Immature natural killer cell (primary cell): ENCODE measurements at places on chromosomes 7 and 10.

GRCh38 chr7:143936087-143937009 is 1.3 kb downstream of the OR2F2 start:
- DNase-seq = no peak

DNA sequence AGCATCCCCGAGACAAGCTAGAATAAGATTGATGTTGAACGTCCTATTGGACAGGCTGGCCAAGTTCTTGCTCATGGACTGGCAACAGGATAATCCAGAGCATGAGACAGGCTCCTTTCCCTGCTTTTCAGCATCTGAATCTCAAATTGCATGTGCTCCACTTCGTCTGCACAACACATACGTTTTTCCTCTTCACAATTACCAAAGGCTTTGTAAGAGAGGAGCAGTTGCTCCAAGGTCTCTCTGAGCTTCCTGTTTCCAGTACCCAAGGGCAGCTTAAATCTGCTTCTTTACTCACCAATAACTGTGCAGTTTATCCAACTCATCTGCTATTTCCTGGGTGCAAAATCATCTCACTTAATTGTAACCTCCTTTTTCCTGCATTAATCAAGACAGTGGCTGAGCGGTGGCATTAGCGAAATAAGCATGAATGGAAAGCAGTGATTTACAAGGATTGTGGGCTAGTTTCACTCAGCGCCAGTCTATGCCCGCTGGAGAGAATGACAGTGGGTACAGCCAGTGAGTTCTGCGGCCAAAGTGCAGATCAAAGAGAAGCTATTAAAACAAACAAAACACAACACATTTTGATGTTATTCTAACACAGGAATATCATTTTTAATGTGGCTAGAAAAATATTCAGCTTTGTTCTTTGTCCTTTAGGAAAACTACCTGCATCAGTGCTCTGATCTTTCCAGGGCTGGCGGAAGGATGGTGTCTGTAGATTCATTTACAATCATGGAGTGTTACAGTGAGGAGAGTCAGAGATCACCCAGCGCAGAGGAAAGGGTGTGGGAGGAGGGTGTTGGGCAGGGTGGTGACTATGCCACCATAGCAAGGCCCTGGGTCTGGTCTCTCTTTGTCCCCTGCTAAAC is 79.8 kb downstream of the CHN2 start:
- no peak for DNase-seq

DNA sequence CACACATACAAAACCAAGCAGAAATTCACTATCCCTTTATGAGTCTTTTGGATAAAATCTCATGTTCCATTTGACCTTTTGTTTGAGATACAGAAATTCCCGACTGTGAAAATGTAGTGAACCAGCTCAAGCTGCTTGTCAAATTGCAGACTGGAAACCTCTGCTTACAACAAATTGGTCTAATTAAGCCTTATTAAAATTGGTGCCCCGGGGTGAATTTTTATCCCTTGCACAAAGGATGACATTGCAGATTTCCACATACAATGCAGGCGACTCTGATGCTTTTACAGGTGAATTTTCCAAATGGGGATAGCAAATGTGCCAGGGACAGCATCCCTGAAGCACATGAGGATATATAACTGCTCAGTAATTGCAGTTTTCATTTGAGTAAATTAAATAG is 257.3 kb downstream of the BMPER start:
- no peak for DNase-seq

GRCh38 chr7:37816922-37817590 is 31.3 kb upstream of the NME8 start:
- no peak for DNase-seq

DNA sequence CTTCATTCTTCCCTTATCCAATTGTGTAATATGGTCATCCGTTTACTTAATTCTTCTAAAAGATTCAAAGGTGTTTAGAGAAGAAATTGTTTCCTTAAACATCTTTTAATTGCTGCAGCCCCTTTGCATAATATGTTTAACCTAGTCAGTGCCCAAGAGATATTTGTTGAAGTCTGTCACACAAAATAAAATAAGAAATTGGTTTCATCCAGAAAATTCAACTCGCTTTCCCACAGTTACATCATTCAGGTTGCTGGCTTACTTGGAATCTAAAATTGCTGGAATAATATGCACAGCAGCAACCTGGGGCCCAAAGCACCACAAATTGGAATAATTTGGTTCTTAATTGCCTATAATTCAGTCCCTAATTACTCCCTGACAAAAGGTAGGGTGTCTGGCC is 155.1 kb upstream of the ETV1 start:
- DNase-seq = no peak

DNA sequence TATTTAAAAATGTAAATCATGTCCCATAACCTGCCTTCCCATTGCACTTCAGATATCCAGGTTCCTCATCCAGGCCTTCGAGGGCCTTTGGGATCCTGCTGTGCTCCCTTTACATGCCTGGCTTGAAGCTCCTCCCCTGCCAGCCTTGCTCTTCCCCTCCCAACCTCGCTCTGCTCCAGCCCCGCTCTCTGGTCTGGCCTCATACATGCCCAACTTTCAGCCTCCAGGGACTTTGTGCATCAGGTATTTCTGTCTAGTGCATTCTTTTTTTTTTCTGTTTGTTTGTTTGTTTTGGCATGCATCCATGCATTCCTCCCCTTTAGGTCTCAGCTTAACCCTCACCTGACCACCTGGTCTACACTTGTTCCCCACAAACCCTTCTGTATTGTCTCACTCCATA is 160.3 kb downstream of the SNX10 start:
- no peak for DNase-seq

DNA sequence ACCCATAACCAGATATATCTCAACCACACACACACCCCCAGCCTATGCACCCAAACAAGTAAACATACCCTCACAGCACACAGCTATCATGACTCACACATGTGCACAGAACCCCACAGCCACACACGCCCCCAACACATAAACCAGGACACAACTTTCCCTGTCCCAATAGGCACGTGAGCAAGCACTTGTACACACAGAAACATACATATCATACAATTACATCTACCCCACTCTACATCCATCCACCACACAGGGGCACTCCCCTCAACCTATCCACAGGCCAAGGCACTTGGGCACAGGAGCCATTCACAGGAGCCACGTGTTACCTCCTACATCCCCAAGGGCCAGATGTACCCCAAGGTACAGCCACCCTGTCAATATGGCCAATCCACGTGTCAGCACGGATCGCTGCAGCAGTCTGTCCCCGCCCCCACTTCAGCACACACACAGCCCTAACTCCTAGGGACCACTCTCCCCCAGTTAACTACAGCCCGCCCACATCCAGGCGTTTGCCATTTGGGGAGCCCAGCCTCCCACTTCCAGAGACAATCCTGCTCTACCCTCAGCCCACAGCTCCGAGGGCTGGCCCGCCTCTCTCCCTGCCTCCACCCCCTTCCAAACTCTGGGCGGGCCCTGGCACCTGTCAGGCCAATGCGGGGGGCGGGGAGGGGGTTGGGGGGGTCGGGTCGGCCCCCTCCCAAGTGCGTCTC is 163.5 kb downstream of the SH3PXD2A start:
- DNase-seq = no peak

DNA sequence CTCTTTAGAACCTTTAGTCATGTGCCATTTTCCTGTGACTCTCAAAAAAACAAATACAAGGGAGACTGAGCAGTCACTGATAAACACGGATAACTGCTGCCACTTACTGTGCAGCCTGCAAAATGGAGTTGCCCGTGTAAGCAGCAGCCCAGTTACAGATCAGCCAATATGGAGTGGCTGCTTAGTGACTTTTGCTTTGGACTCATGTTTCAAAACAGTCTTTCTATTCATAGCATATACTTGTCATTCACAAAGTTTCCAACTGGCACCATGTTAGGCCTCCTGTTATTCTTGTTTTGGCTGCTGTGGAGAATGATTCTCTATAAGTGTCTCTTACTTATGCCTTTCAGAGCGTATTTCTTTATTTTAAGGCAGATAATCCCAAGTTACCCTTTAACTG is 3.0 kb downstream of the FAM204A start:
- no peak for DNase-seq

DNA sequence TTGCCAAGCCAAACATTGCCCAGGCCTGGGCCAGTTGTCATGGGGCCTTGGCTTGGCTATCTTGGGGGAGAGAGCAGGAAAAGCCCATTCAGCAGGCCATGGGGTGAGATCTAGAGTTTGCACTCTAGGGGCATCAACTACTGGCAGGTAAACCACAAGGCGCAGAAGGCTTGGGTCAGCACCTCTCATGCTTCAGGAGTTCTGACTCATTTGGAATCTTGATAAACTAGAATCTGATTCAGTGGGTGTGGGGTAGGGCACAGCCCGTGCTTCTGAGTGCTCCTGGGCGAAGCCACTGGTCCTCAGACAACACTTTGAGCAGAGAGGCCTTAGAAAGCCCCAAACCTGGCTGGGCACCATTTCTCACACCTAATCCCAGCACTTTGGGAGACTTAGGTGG is 81.1 kb downstream of the RGS10 start:
- no peak for DNase-seq

- DNase-seq = no peak
Measured at GRCh38 chr10:29007748-29008610, 280.9 kb upstream of the LYZL1 start.

GRCh38 chr10:5480162-5480941 is 19.0 kb downstream of the CALML5 start:
- DNase-seq = no peak

DNA sequence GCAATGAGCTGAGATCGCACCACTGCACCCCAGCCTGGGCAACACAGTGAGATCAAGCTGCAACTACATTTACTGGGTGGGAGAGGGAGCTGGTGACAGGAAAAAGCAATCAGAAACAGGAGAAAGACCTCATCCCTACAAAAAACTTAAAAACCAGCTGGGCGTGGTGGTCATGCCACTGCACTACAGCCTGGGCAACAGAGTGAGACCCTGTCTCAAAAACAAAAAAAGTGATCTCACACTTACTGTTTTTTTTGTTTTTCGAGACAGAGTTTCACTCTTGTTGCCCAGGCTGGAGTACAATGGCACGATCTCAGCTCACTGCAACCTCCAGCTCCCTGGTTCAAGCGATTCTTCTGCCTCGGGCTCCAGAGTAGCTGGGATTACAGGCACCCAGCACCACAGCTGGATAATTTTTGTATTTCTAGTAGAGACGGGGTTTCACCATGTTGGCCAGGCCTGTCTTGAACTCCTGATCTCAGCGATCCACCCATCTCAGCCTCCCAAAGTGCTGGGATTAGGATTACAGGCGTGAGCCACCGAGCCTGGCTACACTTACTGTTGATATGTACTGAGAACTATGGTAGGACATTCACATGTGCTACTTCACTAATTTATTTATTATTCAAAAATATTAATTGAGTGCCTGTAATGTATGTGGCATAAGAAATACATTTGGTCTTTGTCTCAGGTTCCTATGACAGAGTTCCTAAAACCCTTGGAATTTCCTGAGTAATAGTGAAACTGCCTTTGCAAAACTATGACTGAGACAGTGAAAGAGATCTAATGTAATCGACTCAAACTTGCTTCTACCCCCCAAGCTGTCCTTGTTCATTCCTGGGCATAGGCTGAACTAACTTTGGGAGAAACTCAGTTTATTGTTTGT is 27.7 kb upstream of the NRBF2 start:
- no peak for DNase-seq

DNA sequence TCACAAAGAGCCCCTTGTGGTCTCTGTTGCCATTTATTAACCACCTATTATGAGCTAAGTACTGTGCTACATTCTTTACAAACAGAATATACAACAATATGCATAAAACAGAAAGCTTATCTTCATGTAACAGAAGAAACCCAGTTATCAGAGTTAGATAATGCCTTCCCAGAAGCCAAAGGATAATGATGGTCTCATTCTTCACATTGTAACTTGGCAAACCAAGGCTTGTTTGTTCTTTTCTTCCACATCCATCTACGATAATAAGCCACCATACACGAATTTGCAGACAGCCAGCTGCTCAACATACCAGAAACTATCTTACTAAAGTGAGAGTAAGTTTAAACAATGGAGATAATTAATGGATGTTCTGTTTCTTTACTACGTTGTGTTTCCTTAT is 127.6 kb downstream of the NEBL start:
- DNase-seq = no peak

DNA sequence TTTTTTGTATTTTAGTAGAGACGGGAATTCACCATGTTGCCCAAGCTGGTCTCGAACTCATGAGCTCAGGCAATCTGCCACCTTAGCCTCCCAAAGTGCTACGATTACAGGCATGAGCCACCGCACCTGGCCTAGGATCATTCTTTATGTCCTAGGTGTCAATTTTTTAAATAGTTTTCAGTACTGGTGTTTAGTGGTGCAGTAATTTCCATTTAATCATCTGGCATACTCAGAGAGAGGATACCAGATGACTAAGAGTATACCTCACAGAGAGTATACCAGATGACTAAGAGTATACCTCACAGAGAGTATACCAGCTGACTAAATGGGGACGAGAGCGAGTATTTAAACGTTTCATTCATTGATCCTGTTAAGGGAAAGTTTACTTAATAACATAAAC is 37.3 kb upstream of the TMEM248 start:
- DNase-seq = no peak

- no peak for DNase-seq
Measured at GRCh38 chr10:108797573-108797972, 1125.7 kb downstream of the XPNPEP1 start.
